ENCODE measurements at places on chromosomes 4 and X.

- no peak for DNase-seq
Observed at GRCh38 chrX:48514126-48514806, 5.5 kb downstream of the PORCN start.

GRCh38 chr4:159042097-159042605 lies 60.7 kb upstream of the RAPGEF2 start:
- DNase-seq = no peak

GRCh38 chrX:37921758-37922157 lies 74.4 kb upstream of the DYNLT3 start:
- no peak for DNase-seq

DNA sequence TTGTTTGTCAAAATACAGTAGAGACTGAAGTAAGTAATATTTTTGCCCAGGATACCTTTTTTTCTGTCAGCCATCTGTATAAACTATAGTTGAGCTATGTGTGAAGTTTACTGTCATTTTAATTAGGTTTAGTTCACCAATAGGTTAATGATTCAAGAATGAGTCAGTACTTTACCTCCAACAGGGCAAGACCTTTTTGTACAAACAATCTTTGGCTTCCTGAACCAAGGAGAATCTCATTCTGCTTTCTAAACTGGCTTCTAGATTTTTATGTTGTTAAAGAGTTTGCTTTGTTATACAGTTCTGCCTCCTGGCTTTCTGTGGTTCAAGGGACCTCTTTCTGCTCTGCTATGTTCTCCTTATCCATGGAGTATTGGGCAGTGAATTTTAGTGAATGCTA lies 412.0 kb upstream of the NR3C2 start:
- DNase-seq = no peak

GRCh38 chr4:182748949-182749348 lies 168.2 kb downstream of the DCTD start:
- DNase-seq = no peak
